ENCODE measurements at places on chromosomes 3 and 15.

GRCh38 chr3:132553826-132554225, 43.2 kb upstream of the ACKR4 start:
- DNase-seq = no peak

DNA sequence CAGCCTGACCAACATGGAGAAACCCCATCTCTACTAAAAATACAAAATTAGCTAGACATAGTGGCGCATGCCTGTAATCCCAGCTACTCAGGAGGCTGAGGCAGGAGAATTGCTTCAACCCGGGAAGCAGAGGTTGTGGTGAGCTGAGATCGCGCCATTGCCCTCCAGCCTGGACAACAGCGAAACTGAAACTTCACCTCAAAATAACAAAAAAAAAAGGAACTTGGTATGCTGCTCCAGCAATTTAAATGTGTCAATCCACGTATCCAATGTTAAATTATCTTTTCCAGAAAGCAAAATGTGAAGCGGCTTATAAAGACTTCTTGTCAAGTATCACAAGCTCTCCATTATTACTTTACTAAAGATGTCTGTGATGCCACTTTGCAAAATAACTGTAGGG, 9.9 kb upstream of the ARIH1 start:
- no peak for DNase-seq

GRCh38 chr3:14898929-14899328, 48.5 kb upstream of the NR2C2 start:
- DNase-seq = no peak

DNA sequence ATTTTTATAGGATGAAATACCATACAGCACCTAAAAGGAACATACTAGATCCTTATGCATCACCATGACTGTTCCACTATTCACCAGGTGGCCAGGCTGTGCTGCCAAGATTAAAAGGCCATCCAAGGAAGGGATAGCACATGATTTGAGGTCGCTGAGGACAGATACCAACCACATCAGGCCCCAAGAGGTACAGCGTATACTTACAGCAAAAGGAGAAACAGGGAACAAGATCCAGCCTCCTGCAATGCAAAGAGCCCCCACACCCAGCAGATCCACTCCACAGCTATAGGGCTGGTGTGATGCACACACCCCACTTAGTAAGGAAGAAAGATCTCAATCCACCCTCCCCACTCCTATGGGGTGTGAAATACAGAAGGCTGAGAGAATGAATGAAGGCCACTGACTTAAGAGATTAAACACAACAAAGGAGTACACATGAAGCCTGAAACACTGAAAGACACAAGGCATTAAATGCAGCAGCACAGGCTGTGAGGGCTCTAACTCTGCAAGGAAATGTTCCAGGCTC, 32.0 kb upstream of the ZNF445 start:
- no peak for DNase-seq

- no peak for DNase-seq
Measured at GRCh38 chr3:16589120-16589519, 16.1 kb downstream of the DAZL start.

GRCh38 chr3:10002951-10003350, 16.3 kb upstream of the EMC3 start:
- no peak for DNase-seq

DNA sequence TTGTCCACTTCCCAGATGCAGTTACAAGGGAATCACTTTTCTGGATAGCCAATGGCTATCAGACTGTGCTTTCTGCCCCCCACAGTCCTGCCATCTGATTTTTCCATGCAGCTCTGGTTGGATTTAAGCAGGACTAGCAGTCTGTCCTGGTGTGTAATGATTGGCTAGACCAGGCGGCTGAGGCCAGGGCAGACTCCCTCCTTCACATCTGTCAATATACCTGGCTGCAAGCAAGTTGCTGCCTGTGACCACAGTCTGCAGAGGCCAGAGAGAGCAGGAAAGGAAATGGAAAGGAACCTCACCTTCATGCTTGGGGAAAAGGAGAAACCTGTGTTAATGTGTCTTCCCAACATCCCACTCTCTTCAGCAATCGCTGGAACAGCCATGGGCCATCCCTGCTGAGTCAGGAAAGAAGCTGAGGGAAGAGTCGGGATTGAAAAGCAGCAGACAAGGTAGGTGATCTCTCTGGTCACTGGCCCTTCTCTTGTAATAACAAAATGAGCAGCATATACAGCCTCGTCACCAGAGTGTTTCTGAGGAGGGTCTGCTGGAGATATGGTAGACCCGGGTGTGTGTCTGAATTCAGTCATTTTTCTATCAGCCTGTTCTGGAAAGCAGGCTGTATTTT, 126.7 kb upstream of the PHLDB2 start:
- DNase-seq = no peak

- DNase-seq = no peak
Measured at GRCh38 chr3:53493595-53493962, 832 bp upstream of the CACNA1D start.

GRCh38 chr3:88059380-88060170, 520 bp downstream of the ZNF654 start:
- no peak for DNase-seq

GRCh38 chr3:48086705-48087104, 70.5 kb upstream of the MAP4 start:
- no peak for DNase-seq

GRCh38 chr15:39059917-39060316, 495.3 kb upstream of the RASGRP1 start:
- DNase-seq = no peak

GRCh38 chr3:3296979-3297381, 117.5 kb upstream of the CRBN start:
- DNase-seq = no peak

DNA sequence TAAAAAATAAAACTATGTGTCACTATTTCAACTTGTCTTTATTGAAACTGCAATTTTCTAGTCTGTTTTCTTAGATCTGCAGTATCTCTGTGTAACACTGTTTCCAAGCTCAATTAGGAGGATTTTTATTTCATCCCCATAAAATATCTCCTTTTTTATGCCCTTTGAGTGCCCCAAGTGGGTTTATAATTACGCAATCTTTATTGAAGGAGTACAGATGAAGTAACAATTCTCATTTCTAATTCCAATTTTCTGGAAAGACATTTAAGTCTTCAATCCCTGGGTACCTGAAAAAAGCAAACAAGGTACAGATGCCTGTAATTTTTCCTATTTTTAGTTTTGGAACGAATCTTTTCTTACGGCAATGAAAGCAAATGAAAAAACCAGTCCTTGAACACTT, 61.3 kb downstream of the CYP19A1 start:
- no peak for DNase-seq
